Activated CD4-positive, alpha-beta memory T cell treated with anti-CD3 and anti-CD28 coated beads for 36 hours (primary cell): ENCODE measurements at places on chromosomes 4 and X.

- H3K27me3 ChIP-seq, result no peaks in the 10 kb centered on the region
- H3K27ac ChIP-seq, result no peak overlapping the region
- H3K4me3 ChIP-seq, result no peak overlapping the region
- no peak for DNase-seq
- no peaks in the 10 kb centered on the region for H3K36me3 ChIP-seq
- H3K4me1 ChIP-seq, result no peaks in the 10 kb centered on the region
These were observed 124.2 kb upstream of the EOLA2 start for GRCh38 chrX:150062292-150063137.

DNA sequence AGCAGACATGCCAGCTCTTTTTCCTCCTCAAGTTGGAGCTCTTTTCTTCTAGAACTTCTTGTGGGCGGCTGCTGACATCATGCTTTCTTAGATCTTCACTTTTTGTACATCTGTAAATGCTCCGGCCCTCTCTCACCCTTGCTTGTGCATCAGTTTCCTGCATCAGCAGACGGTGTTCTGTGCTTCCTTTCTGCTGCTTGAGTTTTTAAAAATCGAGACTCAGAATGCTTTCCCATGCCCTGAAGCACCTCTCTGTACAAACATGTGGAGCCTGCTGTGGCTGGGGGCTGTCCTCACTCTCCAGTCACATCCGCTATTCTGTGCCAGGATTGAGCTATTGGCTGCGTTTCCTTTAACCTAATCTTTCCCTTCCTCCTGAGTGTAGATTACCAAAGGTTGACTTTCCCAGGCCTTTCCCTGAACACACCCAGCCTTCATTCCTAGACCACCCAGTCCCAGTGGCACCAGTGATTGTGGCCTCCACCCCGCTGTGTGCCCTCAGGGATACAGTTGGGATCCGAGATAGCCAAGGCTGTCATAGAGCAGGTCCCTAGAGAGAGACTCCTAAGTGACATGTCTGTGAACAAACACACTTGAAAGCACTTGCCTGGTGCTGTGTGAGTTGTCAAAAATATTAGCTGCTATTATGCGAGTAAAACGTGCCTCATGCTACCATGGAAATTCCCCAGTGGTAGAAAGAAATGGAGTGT is 41.9 kb downstream of the TNIP2 start:
- H3K27ac ChIP-seq, result peak overlapping the region; percentile 82
- H3K4me3 ChIP-seq, result peak overlapping the region; percentile 27
- peak; percentile 69 for DNase-seq

- H3K4me1 ChIP-seq, result no peaks in the 10 kb centered on the region
- H3K27me3 ChIP-seq, result no peaks in the 10 kb centered on the region
- no peak overlapping the region for H3K4me3 ChIP-seq
- no peaks in the 10 kb centered on the region for H3K36me3 ChIP-seq
- no peak overlapping the region for H3K27ac ChIP-seq
These were observed 131.3 kb downstream of the FHDC1 start for GRCh38 chr4:153067376-153067775.

DNA sequence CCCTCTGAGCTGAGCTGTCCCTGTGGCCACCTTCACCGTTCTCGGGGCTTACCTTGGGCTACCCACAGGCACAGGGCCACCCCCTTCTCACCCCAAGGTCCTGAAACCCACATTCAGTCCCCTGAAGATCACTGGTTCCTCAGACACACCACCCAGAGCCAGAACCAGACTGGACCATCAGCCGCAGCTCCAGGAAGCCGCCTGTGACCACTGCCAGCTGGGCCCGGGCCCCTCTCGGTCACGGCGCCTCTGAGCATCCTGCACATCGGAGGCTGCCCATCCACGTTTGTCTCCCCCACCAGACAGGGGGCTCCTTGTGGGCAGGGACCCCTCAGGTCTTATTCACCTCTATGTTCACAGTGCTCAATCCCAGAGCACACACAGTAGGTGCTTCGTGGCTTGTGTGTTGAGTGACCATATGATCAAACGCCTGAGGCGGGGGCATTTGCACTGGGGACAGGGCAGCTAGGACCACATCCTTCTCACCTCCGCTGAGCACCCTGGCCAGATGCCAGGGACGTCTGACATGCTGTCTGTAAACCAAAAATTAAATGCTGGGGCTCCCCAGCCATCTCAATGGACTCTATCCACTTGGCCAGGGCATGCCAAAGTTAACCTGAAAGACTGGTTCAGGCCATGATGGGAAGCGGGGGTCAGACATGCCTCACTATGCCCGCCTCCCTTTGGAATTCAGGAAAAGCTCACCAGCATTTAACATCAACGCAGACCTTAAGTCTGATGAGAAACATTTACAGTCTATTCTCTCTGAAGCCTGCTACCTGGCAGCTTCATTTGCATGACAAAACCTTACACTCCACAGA is 109.4 kb upstream of the AFAP1 start:
- H3K27ac ChIP-seq, result no peak overlapping the region
- no peaks in the 10 kb centered on the region for H3K4me1 ChIP-seq
- H3K4me3 ChIP-seq, result no peak overlapping the region
- H3K36me3 ChIP-seq, result no peaks in the 10 kb centered on the region
- no peak for DNase-seq

- H3K36me3 ChIP-seq, result no peaks in the 10 kb centered on the region
- H3K4me1 ChIP-seq, result peaks cover 17% of the 10 kb centered on the region
- peaks cover 1% of the 10 kb centered on the region for H3K27me3 ChIP-seq
These were observed 113.0 kb downstream of the RBM47 start for GRCh38 chr4:40516651-40517050.

- no peak overlapping the region for H3K4me3 ChIP-seq
- no peaks in the 10 kb centered on the region for H3K36me3 ChIP-seq
- DNase-seq, result no peak
- H3K27ac ChIP-seq, result no peak overlapping the region
- H3K4me1 ChIP-seq, result no peaks in the 10 kb centered on the region
- H3K27me3 ChIP-seq, result no peaks in the 10 kb centered on the region
These were observed 21.9 kb upstream of the GPR78 start for GRCh38 chr4:8558080-8558960.

- no peak for DNase-seq
- no peaks in the 10 kb centered on the region for H3K27me3 ChIP-seq
- no peak overlapping the region for H3K27ac ChIP-seq
- no peaks in the 10 kb centered on the region for H3K36me3 ChIP-seq
These were observed 53.6 kb downstream of the KLHL13 start for GRCh38 chrX:118062817-118063615.

- peaks cover 62% of the 10 kb centered on the region for H3K27me3 ChIP-seq
- no peak overlapping the region for H3K27ac ChIP-seq
- DNase-seq, result peak; percentile 28
- H3K36me3 ChIP-seq, result no peaks in the 10 kb centered on the region
- peak overlapping the region; percentile 26 for H3K4me3 ChIP-seq
- peaks cover 15% of the 10 kb centered on the region for H3K4me1 ChIP-seq
These were observed 208.7 kb downstream of the SOWAHB start for GRCh38 chr4:76689145-76689817.

DNA sequence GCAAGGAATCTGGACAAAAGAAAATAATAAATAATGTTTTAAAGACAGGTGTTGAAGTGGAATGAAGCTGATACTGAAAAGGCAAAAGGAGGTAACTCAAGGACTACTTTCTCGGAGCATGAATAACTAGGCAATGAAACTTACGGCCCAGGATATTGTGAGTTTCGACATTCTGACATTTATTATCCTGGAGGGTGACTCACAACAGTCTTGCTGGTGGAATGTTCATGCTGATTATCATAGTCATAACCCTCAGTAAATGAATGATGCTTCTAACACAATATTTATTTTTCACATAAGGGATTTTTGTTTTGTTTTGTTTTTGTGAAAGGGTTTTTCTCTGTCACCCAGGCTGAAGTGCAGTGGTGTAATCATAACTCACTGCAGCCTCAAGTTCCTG is 147.0 kb upstream of the HPGD start:
- H3K27me3 ChIP-seq, result peaks cover 1% of the 10 kb centered on the region
- H3K27ac ChIP-seq, result no peak overlapping the region
- DNase-seq, result no peak

DNA sequence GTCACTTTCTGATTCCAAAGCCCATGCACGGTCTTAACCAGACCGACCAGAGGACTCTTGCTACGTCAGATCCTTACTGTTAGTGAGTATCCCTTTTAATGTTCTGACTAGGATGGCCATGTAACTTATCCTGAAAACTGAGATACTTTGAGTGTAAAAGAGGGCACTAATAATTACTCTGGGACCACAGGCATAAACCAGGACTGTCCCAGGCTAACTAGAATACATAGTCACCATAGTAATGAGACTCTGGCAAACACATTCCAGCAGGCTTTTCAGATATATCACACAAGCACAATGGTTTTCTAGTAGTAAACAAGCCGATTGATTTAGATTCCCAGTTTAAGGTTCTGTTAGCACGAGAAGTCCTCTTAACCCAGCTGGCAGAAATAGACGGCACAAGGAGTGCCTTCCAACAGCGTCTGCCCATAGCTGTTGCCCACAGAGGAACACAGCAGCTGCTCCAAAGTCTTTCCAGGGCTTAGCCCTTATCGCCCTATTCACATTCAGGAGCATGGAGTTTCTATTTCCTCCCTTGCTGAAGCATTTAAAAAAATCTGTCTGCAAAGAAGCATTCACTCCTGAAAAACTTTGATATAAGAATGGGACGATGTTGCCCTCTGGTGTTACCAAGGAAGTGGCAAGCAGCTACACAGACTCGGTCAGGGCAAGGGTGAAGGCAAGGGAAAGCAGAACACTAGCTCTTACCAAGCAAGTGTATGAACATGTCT is 92.4 kb downstream of the CXCL13 start:
- no peaks in the 10 kb centered on the region for H3K27me3 ChIP-seq
- no peaks in the 10 kb centered on the region for H3K36me3 ChIP-seq
- no peak overlapping the region for H3K4me3 ChIP-seq
- no peak overlapping the region for H3K27ac ChIP-seq
- no peak for DNase-seq

DNA sequence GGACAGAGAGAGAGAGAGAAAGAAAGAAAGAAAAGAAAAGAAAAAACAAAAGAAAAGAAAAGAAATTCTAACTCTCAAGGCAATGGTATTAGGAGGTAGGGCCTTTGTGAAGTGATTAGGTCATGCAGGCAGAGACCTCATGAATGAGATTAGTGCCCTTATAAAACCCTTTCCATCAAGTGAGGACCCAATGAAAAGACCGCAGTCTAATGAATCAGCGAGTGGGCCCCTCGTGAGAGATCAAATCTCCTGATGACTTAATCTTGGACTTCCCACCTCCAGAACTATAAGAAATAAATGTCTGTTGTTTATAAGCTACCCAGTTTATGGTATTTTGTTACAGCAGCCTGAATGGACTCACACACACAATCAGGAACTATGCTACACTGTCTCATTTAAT is 16.9 kb downstream of the AASDH start:
- no peaks in the 10 kb centered on the region for H3K27me3 ChIP-seq
- H3K36me3 ChIP-seq, result peaks cover 18% of the 10 kb centered on the region
- no peak overlapping the region for H3K4me3 ChIP-seq
- DNase-seq, result no peak
- no peak overlapping the region for H3K27ac ChIP-seq

- no peak for DNase-seq
- H3K4me3 ChIP-seq, result no peak overlapping the region
- no peaks in the 10 kb centered on the region for H3K4me1 ChIP-seq
- no peaks in the 10 kb centered on the region for H3K36me3 ChIP-seq
- H3K27me3 ChIP-seq, result no peaks in the 10 kb centered on the region
These were observed 218.0 kb upstream of the AMOT start for GRCh38 chrX:113058634-113059033.

DNA sequence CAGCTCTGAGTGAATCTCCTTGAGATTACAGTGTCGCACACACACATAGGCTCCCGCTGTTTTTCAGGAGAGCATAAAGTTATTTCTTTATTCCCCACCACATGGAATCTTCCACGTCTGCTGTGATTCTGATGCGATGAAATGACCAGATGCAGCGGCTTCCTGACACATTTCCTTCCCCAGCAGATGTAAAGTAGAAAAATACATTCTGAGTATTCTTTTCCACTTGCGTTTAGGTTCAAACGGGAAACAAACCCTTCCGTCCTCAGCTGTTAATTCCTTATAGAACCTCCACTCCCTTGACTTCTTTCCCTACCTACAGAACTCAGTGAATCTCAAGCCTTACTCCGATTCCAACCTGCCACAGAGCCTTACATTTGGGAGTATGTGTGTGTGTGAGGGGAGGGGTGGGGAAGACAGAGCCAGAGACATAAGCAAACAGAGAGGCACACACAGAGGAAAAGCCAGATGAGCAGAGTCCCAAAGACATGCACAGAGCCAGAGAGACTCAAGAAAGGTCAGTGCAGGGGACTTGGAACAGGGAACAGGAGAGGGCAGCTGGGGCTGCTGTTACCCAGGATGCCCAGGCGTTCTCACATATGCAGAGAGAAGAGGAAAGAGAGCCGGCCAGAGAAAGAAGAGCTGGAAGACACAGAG is 47.3 kb downstream of the SETD7 start:
- no peak overlapping the region for H3K4me3 ChIP-seq
- H3K36me3 ChIP-seq, result peaks cover 36% of the 10 kb centered on the region
- H3K27ac ChIP-seq, result no peak overlapping the region
- no peak for DNase-seq
- peaks cover 7% of the 10 kb centered on the region for H3K4me1 ChIP-seq
- no peaks in the 10 kb centered on the region for H3K27me3 ChIP-seq

- H3K27me3 ChIP-seq, result no peaks in the 10 kb centered on the region
- H3K4me3 ChIP-seq, result peak overlapping the region; percentile 88
- H3K27ac ChIP-seq, result peak overlapping the region; percentile 78
- peaks cover 32% of the 10 kb centered on the region for H3K4me1 ChIP-seq
- H3K36me3 ChIP-seq, result no peaks in the 10 kb centered on the region
These were observed 1.0 kb downstream of the RASGEF1B start for GRCh38 chr4:81470456-81471297.

DNA sequence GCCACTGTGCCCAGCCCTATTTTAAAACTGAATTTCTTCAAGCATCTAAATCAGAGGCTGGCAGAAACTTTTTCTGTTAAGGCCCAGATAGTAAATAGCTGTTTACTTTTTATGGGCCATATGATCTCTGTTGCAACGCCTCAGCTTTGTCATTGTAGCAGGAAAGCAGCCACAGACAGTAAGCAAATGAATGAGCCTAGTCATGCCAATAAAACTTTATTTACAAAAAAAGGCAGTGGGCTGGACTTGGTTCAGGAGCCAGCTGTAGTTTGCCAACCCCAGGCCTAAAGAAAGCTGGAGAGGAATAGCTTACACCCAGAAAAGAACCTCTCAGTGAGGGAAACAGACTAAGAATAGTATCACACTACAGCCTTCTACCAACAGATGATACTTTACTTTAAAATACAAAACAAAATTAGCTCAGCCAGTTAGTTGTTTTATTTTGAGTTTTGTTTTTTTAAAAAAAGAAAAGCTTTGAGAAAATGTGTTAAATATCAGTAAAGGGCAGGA is 25.5 kb downstream of the CHST7 start:
- DNase-seq, result no peak
- H3K27me3 ChIP-seq, result no peaks in the 10 kb centered on the region
- no peak overlapping the region for H3K4me3 ChIP-seq
- H3K36me3 ChIP-seq, result peaks cover 13% of the 10 kb centered on the region

DNA sequence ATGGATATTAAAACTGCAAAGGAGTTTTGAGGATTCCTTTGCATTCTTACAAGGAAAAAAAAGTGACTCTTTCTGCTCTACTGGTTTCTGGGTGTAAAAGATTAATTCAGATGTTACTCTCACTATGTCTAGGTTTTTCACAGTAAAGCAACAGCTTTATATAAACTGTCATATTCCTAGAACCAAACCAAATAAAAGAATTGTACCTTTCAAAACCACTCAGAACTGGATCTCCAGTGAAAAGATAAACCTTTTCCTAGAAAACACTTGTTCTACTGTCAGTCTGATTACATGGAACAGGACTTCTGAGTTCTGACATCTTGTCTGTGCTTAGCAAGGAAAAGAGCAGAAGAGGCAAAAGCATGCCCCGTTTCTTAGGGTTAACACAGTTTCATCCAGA is 5.0 kb upstream of the PPID start:
- no peak for DNase-seq
- peaks cover 33% of the 10 kb centered on the region for H3K27me3 ChIP-seq
